ENCODE measurements at places on chromosomes 1 and 21. TPM values are rescaled to one million over a fixed set of nuclear protein-coding genes. Genes with fewer than 3 reads are reported as not detected.

The LHX8 gene
- not detected for total RNA-seq

GRCh38 chr21:28393279-28393678, 599.4 kb downstream of the LTN1 start:
- no peak for DNase-seq

The FAM163A gene
- total RNA-seq = 0.16 TPM

GRCh38 chr1:5597991-5598823, 394.0 kb downstream of the NPHP4 start:
- DNase-seq = no peak

DNA sequence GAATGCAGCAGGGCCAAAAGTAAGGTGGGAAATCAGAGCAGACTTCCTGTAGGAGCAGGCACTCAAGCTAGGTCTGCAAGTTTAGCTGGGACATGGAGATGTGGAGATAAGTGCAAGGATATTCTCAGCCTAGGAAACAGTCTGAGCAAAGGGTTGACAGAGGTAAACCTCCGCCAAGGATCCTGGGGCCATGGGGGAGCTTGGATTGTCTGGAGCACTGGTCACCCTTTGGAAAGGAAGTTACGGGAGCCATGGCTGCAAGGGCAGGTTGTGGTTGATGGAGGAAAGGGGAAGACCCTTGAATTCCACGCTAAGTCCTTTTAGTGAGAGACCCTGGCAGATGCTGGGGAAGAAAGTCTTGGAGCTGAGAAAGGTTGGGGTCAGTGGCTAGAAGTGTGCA, 150.9 kb downstream of the PTPRU start:
- DNase-seq = no peak
